Vein endothelial cell (primary cell): ENCODE measurements at places on chromosomes 7 and 10. TPM values are rescaled to one million over a fixed set of nuclear protein-coding genes. Genes with fewer than 3 reads are reported as not detected.

CH25H gene
- total RNA-seq: 3.2 and 8.5 TPM in 2 replicates

TMEM270 gene
- total RNA-seq: not detected in 2 replicates

AVPI1 gene
- total RNA-seq: 2.9 and 3.9 TPM in 2 replicates

FXYD4 gene
- not detected in 2 replicates for total RNA-seq

TMEM213 gene
- not detected in 2 replicates for total RNA-seq

GLUD1 gene
- 144 and 166 TPM in 2 replicates for total RNA-seq

CYP2C19 gene
- not detected in 2 replicates for total RNA-seq

PVRIG gene
- total RNA-seq: not detected in 2 replicates

ATOH7 gene
- not detected in 2 replicates for total RNA-seq

CALHM3 gene
- total RNA-seq: not detected in 2 replicates

SPDYE2 gene
- not detected in 2 replicates for total RNA-seq

MNX1 gene
- total RNA-seq: not detected in 2 replicates

HMX3 gene
- not detected in 2 replicates for total RNA-seq

DRGX gene
- not detected in 2 replicates for total RNA-seq

ASNS gene
- 13.0 and 14.0 TPM in 2 replicates for total RNA-seq

PRF1 gene
- total RNA-seq: not detected in 2 replicates

GPR15LG gene
- total RNA-seq: not detected in 2 replicates

IQUB gene
- under 0.01 and 0.38 TPM in 2 replicates for total RNA-seq

GNGT1 gene
- not detected in 2 replicates for total RNA-seq

RBP4 gene
- total RNA-seq: not detected in 2 replicates
